ENCODE measurements at places on chromosomes 4 and X.

- no peak for DNase-seq
Measured at GRCh38 chr4:121122661-121123060, 41.5 kb downstream of the TNIP3 start.

DNA sequence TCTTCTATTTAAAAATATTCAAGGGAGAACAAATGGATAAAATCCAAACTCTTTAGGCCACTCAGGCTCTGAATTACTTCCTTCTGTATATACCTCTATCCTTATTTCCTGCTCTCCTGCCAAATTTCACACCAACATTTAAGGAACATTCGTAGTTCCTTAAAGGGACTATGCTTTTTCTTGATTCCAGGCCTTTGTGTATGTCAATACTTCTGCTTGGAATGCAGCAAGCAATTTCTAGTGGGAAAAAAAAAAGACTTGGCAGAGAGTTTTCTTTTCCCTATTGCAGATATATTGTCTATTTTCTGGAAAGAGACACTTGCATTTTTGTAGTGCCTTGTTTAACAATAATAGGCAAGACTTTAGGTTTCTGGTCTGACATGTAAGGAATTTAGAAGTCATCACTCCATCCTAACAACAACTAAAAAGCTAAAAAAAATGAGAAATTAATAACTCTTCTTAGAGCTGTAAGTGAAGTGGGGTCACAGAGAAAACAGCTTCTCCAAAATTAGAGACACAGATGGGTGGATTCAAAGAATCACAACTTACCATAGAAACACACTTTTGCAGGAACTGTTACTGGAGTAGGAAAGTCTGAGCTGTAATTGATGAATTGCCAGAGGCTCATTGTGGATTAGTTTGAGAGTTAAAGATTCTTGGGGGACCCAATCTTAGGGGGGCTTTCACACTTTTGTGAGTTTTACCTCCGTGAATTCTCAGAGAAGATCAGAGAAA lies 2.1 kb upstream of the ADH5 start:
- DNase-seq, result no peak

- peak; percentile 95 for DNase-seq
Measured at GRCh38 chrX:154409222-154409871, at the start of gene DNASE1L1. Gene DNASE1L1 (minus strand): TSS chrX:154409254. CDS start chrX:154405568, 3,686 bp downstream.

DNA sequence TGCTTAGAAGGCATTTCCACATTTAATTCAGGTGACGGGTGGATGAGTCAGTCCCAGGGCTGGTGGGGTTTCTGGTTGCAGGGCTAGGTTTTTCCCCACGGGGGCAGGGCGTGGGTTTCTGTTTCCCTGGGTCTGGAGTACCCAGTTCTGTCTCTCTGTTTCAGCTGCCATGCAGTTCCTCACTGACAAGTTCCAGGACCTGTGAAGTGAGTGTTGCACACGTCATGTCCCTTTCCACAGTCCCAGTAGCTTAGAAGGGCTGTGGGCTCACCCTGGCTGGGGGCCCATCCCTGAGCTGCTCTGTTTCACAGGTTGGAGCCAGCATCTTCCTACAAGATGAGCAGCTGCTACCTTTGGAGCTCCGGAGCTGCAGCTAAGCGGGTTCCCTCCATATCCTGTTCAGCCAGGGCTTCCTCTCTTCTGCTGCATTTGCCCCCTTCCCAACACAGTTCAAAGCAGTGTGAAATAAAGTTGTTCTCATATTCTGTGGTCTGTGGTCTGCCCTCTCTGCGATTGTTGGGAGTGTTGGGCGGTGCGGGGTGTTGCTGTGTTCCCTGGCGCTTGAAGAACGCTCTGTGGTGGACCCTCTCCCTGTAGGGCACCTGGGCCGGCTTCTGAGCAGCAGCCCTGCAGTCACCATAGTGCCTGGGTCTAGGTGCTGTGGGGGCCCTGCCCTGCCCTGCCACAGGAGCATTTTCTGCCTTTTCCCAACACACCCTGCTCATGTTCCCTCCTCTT lies 3.9 kb downstream of the LOC101059915 start:
- peak; percentile 42 for DNase-seq

GRCh38 chr4:5884796-5885195 lies 8.1 kb downstream of the CRMP1 start:
- DNase-seq, result no peak

GRCh38 chr4:95232358-95233156 lies 316.2 kb downstream of the UNC5C start:
- DNase-seq, result no peak
